Activated CD4-positive, alpha-beta T cell treated with anti-CD3 and anti-CD28 coated beads, Interleukin-2, amount 10 ng/mL, durations not matched to agents 7 days and 5 days (primary cell): ENCODE measurements at places on chromosomes 3 and 15. TPM values are rescaled to one million over a fixed set of nuclear protein-coding genes. Genes with fewer than 3 reads are reported as not detected.

Gene TMEM212
- not detected for total RNA-seq

Gene PLA2G4E
- not detected for total RNA-seq

Gene GPR171
- 144 TPM for total RNA-seq

Gene FSD2
- total RNA-seq, result not detected

Gene SLC15A2
- 2.2 TPM for total RNA-seq

Gene CPNE9
- not detected for total RNA-seq

Gene PLOD2
- 0.10 TPM for total RNA-seq

Gene CPA3
- not detected for total RNA-seq

Gene GOLGA8S
- total RNA-seq, result 0.20 TPM

Gene RASL12
- total RNA-seq, result not detected

Gene RNF7
- total RNA-seq, result 51.4 TPM

Gene MOBP
- not detected for total RNA-seq

Gene C15orf62
- total RNA-seq, result 1.3 TPM

Gene EXOSC7
- 35.8 TPM for total RNA-seq

Gene GRAMD1C
- 0.29 TPM for total RNA-seq

Gene CNTN3
- total RNA-seq, result not detected

Gene AHSG
- total RNA-seq, result not detected

Gene LRRC31
- total RNA-seq, result not detected

Gene CHRM5
- total RNA-seq, result not detected

Gene GPR149
- not detected for total RNA-seq

Gene TUSC7
- not detected for total RNA-seq

Gene CELF6
- total RNA-seq, result 1.0 TPM

Gene FBN1
- 1.1 TPM for total RNA-seq

Gene COPG1
- 136 TPM for total RNA-seq

Gene LEKR1
- 0.47 TPM for total RNA-seq

Gene CPEB1
- total RNA-seq, result not detected

Gene DNASE1L3
- total RNA-seq, result not detected

Gene CHRD
- not detected for total RNA-seq

Gene GRM7
- not detected for total RNA-seq

Gene STX19
- total RNA-seq, result not detected

Gene SRGAP3
- 3.2 TPM for total RNA-seq

Gene ARPC4
- 258 TPM for total RNA-seq

Gene CCDC54
- not detected for total RNA-seq

Gene ANKUB1
- total RNA-seq, result not detected

Gene CHDH
- 0.40 TPM for total RNA-seq

Gene NRG4
- total RNA-seq, result not detected

Gene ALDH1L1
- not detected for total RNA-seq
